KBM-7 (cell line): ENCODE measurements at places on chromosomes 3 and 15.

- DNase-seq, result no peak
Measured at GRCh38 chr3:44511238-44511566, 33.7 kb upstream of the ZNF445 start.

DNA sequence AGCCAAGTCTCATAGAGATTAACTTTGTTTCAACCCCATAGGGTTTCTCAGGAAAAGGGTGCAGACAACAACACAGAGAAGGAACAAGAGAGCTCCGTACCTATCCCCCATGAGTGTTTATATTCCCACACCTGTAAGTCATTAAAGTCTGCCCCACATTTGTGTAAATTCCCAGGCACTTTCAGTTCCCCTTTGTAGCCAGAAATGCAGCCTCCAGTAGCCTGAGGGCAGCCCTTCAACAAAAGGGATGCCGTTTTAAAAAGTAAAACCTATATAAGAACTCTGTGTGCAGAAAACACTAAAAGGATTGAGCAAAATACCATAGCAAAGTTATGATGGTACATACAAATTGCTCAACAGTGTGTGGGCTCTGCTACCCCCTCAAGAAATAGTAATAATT lies 59.7 kb upstream of the TMEM108 start:
- DNase-seq, result no peak

GRCh38 chr3:25038922-25039321 lies 389.1 kb upstream of the RARB start:
- no peak for DNase-seq

DNA sequence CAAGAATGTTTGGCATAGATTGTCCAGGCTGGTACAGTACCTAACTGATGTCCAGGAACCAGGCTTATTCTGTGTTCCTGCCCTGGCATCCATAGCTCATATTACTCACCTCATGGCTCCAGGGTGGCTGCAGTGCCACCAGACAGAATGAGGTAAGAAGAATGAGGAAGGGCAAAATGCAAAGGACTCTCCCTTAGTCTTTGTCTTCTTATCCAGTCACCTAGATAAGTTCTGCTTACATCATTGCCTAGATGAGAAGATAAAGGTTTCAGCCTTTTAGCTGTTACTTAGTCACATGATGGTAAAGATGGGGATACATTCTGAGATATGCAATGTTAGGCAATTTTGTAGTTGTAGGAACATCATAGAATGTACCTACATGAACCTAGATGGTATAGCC lies 45.8 kb downstream of the CHP1 start:
- no peak for DNase-seq

GRCh38 chr3:85337895-85338294 lies 379.1 kb downstream of the CADM2 start:
- no peak for DNase-seq

GRCh38 chr3:39121621-39122020 lies 14.1 kb downstream of the TTC21A start:
- peak; percentile 71 for DNase-seq

DNA sequence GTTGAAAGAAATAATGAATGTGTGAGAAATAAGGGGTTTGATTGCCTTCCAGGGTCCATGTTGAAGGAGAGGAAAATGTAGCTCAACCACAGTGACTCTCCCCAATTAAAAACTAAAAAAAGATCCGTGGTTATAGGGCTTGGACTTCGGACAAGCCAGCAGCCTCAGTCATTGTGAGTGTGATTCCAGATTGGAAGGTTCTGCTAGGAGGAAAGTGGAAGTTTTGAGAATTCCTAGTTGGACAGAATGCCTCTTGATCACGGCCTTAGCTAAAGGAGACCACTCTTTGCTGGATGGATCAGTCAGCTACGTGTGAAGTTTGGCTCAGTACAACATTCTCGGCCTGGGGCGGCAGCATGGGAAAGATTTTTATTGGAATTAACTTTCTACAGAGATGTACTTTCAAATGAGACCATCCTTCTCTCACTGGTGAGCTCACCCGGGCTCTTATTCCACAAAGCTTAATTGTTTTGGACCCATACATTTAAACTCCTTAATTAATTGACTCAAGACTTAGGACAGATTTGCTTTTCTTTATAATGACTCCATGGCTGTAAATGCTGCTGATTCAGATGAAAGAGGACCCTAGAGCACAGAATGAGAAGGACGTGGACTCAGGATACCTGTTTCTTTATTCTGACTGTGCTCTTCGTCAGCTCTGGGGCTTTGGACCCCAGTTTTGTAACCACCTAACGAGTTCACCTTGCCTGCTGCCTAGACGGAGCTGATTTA lies 27.5 kb downstream of the FLNB start:
- DNase-seq, result no peak

- no peak for DNase-seq
Measured at GRCh38 chr3:37272741-37273140, 98.4 kb upstream of the LRRFIP2 start.

- no peak for DNase-seq
Measured at GRCh38 chr3:119177321-119177720, 3.9 kb downstream of the UPK1B start.

GRCh38 chr3:78881501-78881900 lies 886.3 kb downstream of the ROBO1 start:
- no peak for DNase-seq

DNA sequence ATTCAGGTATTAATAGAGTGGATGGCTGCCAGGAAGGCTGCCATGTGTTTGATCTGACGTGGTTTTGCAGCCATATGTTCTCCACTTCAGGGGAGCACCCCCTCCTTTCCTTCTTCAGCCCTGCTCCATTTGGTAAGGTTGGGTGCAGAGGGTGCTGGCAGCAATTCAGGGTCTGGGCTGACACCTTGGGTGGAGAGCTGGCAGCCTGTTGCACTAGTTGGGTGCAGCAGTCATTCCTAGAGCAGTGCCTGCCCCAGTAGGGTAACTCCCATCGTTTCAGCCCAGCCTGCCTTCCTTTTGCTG lies 1.5 kb downstream of the TYRO3 start:
- DNase-seq, result no peak

DNA sequence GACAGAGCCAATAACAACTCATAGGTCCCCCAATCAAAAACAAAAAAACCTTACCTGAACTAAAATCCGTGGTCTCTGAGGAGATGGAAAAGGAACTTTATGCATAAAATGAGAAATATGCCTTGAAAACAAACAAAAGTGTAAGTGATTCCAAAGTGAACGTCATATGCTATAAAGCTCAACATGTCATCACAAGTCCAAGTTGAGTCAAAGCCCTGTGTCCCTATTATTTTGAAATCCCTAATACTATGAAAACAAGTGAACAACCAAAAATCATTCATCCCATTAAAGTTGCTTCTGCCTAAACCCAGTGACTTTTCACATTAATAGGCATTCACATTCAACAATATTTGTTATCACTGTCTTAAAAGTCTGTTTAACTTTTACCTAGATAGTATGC lies 59.4 kb downstream of the DENND4A start:
- DNase-seq, result no peak
